ENCODE measurements at places on chromosomes 16 and 17.
A peak's percentile ranks its signal among the peaks of the same experiment; 100 is the strongest.

DNA sequence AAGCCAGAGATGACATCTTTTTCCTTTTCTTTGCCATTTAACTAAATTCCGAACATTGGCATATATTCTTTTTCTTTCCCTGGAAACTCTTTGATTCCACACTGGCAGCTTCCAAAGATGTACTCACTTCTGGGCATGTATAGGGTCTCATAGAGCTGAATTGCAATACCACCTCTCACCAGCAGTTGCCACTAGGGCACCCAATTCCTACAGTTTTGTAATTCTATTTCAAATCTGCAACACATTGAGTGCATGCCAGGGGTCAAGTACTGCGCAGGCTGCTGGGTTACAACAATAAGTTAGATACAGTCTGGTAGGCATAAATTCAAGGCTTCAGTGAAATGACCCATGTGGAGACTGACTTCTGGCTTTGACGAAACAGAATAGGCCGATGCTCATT, 208.8 kb upstream of the NLRP1 start:
- DNase-seq: no peak

- no peak for DNase-seq
Observed at GRCh38 chr16:70440009-70440692, 1.3 kb upstream of the ST3GAL2 start.

DNA sequence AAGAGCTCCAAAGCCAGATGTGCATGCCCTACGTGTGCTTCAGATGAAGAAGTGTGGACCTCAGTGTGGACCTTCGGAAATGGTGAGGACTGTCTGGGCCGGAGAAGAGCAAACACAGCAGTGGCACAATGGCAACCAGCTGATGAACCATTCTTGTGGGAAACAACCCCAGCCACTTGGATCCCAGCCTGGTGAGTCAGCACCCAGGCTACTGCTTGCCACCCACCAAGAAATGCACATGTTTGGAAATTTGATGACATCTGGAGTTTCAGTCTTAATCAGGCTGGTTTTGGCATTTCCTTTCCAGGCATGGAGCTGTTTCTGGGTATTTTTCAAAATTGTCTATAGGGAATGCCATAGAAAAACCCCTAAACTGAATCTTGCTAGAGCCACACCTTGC, 42.7 kb downstream of the DYNLRB2 start:
- peak; percentile 34 for DNase-seq

DNA sequence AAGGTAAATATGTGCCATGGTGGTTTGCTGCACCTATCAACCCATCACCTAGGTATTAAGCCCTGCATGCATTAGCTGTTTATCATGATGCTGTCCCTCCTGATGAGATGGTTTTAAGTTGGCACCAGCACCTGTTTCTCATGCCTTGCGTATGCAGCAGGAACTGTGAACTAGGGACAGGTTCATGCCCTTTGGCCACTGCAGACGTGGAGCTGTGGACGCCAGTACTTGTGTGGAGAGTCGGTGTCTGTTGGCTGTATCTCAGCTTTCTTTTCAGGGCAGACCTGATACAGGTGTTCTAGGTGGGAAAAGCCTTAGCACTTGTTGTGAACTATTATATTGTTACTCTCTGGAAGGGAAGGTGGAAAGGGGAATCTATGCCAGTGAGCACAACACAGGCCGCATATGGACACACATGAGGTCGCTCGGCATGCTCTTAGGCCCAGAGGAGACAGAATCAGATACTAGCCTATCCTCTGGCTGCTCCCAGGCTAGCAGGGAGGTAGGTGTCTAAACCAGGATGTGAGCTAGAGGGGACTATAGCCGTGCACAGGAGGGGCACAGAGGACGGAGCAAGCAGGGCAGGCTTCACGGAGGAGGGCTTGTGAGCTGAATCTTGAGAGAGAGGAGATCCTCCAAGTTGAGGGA, 22.5 kb downstream of the MSI2 start:
- no peak for DNase-seq

DNA sequence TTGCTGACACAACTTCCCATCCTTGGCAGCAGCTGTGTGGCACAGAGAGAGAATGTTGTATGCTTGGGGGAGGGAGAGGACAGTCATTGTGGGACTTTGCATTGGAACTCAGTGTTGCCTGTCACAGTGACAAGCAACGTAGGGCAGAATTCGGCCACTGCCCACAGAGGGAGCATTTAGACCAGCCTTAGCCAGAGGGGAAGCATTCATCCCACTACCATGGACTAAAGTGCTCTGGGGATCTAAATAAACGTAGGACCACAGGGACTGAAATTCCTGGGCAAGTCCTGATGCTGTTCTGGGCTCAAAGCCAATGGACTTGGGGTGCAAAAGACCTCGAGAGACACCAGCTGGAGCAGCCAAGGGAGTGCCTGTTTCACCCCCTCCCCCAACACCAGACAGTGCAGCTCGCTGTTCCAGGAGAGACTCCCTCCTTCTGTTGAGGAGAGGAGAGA, 44.9 kb downstream of the ABCA8 start:
- no peak for DNase-seq

- no peak for DNase-seq
Observed at GRCh38 chr17:82889496-82890338, 49.9 kb upstream of the ZNF750 start.

Data from stimulated activated CD8-positive, alpha-beta memory T cell treated with anti-CD3 and anti-CD28 coated beads, Interleukin-4, amount 100 ng/mL, for 24 hours (primary cell).